Prostate gland (tissue), 2 donors: ENCODE measurements at places on chromosomes 1 and 21. TPM values are rescaled to one million over a fixed set of nuclear protein-coding genes. Genes with fewer than 3 reads are reported as not detected.

DNA sequence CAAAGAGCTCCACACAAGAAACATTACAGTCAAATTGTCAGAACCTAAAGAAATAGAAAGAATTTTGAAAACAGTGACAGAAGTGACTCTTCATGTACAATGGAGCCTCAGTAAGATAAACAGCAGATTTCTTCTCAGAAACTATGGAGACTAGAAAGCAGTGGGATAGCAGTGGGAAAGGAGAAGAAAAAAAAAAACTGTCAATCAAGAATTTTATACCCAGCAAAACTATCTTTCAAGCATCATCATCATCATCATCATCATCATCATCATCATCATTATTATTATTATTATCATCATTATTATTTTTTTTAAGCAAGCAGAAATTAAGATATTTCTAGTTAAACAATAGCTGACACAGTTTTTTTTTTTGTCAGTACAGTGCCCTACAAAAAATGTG, 24.2 kb downstream of the CEP170 start:
- no peak overlapping the region for H3K27ac ChIP-seq
- no peaks in the 10 kb centered on the region for H3K27me3 ChIP-seq
- no peaks in the 10 kb centered on the region for H3K4me1 ChIP-seq
- H3K36me3 ChIP-seq: no peaks in the 10 kb centered on the region
- DNase-seq: no peak

DNA sequence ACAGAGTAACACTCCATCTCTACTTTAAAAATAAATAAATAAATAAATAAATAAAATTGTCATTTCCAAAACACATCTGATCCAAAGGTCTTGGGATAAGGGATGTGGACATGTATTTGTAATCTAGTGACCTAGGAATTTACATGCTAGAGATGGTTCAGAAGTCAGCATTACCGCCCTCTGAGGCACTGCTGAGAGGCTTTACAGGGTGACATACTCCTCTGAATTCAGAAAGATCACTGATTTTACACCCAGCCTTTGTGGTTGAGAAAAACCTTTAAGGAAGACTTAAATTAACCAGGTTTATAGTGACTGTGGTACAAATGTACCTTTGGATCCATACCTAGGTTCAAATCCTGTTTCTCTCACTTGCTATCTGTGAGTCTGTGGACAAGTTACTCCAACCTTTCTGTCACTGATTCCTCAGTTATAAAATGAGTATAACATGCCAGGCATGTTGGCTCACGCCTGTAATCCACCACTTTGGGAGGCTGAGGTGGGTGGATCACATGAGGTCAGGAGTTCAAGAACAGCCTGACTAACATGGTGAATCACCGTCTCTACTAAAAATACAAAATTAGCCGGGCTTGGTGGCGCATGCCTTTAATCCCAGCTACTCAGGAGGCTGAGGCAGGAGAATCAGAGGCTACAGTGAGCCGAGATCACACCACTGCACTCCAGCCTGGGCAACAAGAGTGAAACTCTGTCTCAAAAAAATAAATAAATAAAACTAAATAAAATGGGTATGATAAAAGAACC, 20.1 kb downstream of the OSBPL9 start:
- DNase-seq: no peak
- no peaks in the 10 kb centered on the region for H3K27me3 ChIP-seq
- H3K4me3 ChIP-seq: no peak overlapping the region
- no peak overlapping the region for H3K27ac ChIP-seq

- H3K27me3 ChIP-seq: no peaks in the 10 kb centered on the region
- no peak for DNase-seq
- H3K36me3 ChIP-seq: no peaks in the 10 kb centered on the region
- no peak overlapping the region for H3K27ac ChIP-seq
- H3K4me3 ChIP-seq: no peak overlapping the region
Observed at GRCh38 chr1:101745551-101746270, 251.0 kb downstream of the OLFM3 start.

DNA sequence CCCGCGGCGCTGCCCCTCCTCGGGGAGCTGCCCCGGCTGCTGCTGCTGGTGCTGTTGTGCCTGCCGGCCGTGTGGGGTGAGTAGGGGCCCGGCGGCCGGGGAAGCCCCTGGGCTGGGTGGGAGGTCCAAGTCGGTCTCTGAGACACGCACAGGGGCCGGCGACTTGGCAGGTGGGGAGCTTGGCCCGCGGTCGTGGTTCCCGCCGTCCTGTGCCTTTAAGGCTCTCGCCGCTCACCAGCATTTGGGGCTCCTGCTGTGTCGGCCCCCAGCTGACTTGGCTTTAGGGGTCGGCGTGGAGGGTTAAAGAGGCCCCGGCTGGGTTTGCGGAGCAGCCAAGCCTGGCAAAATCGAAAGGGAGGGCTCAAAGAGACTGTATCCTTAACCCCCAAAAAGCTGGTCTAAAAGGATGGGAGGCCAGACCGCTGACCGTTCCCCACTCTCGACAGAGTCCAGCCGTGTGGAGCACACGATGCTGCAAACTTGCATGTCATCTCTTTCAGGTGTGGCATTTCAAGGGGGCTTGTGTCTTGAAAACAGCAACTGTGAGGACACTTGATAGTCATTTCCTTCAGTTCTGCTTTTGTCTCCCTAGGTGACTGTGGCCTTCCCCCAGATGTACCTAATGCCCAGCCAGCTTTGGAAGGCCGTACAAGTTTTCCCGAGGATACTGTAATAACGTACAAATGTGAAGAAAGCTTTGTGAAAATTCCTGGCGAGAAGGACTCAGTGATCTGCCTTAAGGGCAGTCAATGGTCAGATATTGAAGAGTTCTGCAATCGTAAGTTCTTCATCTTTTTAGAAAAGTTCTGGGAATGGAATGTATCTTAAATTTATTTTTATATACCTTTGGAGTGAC, 540 bp downstream of the CD55 start:
- no peaks in the 10 kb centered on the region for H3K36me3 ChIP-seq
- DNase-seq: no peak
- peaks cover 3% of the 10 kb centered on the region for H3K4me1 ChIP-seq

- no peaks in the 10 kb centered on the region for H3K36me3 ChIP-seq
- no peak overlapping the region for H3K27ac ChIP-seq
- DNase-seq: no peak
- H3K27me3 ChIP-seq: no peaks in the 10 kb centered on the region
Observed at GRCh38 chr1:211344152-211344618, 17.6 kb downstream of the TRAF5 start.

DNA sequence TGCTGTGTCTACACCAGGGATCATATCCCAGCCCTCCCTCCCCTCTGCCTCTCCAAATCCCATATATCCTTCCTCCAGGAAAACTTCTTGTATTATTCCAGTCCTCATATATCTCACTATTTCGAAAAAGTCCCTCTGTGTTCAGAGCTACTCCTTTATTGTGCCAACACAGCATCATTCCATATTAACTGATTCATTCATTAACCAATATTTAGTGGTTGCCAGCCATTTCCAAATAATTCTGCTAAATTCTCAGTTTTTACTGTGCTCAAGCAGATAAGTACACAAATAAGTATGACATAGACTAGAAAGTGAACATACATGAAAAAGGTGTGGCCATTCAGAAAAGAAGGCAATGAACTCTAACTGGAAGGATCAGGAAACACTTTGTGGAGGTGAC, 241.6 kb upstream of the DUSP10 start:
- H3K27me3 ChIP-seq: no peaks in the 10 kb centered on the region
- H3K27ac ChIP-seq: no peak overlapping the region
- H3K4me3 ChIP-seq: no peak overlapping the region
- no peaks in the 10 kb centered on the region for H3K4me1 ChIP-seq
- no peaks in the 10 kb centered on the region for H3K36me3 ChIP-seq

DNA sequence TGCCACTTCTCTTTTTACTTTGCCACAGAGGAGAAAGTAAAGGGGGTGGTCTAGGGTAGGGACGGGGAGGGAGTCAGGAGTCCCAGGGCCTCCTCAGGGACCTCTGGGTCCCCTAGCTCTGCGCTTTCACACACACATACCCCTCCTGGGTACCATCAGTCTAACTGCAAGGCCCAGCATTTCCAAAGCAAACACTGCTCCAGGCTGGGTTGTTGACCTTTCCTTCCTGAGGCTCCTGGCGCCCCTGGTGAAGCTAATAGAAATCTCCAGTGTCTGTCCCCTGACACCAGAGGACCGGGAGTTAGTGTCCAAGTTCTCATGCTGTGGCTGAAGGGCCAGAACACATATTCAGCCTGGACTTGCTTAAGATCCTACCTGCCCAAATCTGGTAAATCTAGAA, 3.9 kb downstream of the TMEM63A start:
- DNase-seq: no peak
- H3K36me3 ChIP-seq: peaks cover 16% of the 10 kb centered on the region
- H3K4me1 ChIP-seq: peaks cover 20% of the 10 kb centered on the region

- H3K27ac ChIP-seq: no peak overlapping the region
- no peaks in the 10 kb centered on the region for H3K27me3 ChIP-seq
- no peak overlapping the region for H3K4me3 ChIP-seq
Observed at GRCh38 chr21:34635307-34635706, 20.4 kb upstream of the RCAN1 start.

The KRTAP7-1 gene
- total RNA-seq: not detected

The NBPF4 gene
- total RNA-seq: 1.8 TPM

The DNASE2B gene
- total RNA-seq: 8.6 TPM
